Transverse colon (tissue), 4 donors: ENCODE measurements at places on chromosomes 12 and 14. TPM values are rescaled to one million over a fixed set of nuclear protein-coding genes. Genes with fewer than 3 reads are reported as not detected.

- no peak for DNase-seq
Observed at GRCh38 chr12:30792648-30793499, 38.1 kb upstream of the CAPRIN2 start.

DNA sequence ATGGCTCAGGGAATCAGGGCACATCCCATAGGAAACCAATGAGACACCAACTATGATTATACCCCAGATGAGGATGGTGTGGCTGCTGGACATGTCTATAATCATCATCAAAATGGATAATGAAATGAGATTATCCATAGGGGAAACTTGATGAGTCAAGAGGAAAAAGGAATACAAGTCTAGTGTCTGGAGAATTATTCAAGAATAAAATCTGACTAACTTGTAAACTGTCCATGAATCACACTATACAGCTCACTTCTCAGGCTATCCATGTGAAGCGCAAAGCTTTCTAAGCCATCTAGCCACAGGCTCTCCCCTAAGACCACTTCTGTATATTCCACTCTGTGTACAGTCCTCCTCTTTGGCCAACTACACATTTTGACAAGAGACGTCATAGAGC, 52.5 kb downstream of the DUSP16 start:
- DNase-seq = no peak

- DNase-seq = peak; percentile 12
Observed at GRCh38 chr14:34324363-34324795, 137.7 kb downstream of the SPTSSA start.

The KLRK1 gene
- total RNA-seq = not detected

The CDH24 gene
- total RNA-seq = 1.2 TPM
